ENCODE measurements at places on chromosomes 4 and X. TPM values are rescaled to one million over a fixed set of nuclear protein-coding genes. Genes with fewer than 3 reads are reported as not detected.

The COX7B2 gene
- not detected for total RNA-seq

The BLOC1S4 gene
- total RNA-seq, result 19.9 TPM

DNA sequence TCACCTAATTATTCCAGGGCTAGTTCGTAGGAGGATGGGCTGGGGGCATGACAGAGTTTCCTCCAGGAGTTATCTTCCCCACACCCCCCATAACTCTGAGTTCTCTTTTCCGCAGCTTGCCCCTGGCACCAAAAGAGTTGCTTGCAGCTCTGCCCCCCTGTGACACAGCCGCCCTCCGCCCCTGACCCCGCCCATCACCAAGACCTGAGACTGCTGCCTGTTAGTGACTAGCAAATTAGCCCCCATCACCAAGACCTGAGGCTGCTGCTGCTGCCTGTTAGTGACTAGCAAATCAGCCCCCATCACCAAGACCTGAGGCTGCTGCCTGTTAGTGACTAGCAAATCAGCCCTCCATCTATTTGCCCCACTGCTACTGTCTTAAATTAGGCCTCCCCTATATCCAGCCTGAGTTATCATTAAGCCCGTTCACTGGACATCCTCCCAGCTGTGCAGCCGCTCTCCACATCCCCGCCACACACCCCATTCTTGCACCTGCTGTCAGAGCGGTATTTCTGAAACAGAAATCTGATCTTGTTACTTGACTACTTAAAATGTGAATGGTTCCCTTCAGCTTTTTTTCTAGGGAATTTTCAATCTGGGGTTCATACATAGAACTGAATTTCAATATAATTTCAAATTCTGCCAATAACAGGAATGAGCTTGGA, 1.5 kb upstream of the PAPSS1 start:
- H3K36me3 ChIP-seq, result 0 out of 2 replicates have a peak, but pooled peaks cover 3% of the 10 kb centered on the region
- H3K4me3 ChIP-seq, result no peak overlapping the region
- no peak overlapping the region for H3K27ac ChIP-seq
- DNase-seq, result no peak

DNA sequence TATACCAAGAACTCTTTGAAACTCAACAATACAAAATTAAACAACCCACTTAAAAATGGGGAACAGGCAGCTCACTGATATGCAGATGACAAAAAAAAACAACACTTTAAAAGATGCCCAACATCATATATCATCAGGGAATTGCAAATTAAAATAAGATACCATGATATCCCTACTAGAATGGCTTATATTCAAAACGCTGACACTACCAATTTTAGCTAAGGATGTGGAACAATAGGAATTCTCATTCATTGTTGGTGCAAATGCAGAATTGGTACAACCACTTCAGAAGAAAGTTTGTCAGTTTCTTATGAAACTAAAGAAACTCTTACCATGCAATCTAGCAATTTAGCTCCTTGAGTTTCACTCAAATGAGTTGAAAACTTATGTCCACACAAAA, 259.0 kb upstream of the HS3ST1 start:
- no peak overlapping the region for H3K4me3 ChIP-seq
- DNase-seq, result no peak
- H3K27ac ChIP-seq, result no peak overlapping the region
- H3K27me3 ChIP-seq, result no peaks in the 10 kb centered on the region
- peaks cover 11% of the 10 kb centered on the region for H3K4me1 ChIP-seq

- H3K4me1 ChIP-seq, result peaks cover 6% of the 10 kb centered on the region
- no peak overlapping the region for H3K4me3 ChIP-seq
- peak; percentile 37 for DNase-seq
Observed at GRCh38 chr4:183838987-183839712, 66.0 kb upstream of the STOX2 start.

The RTL9 gene
- total RNA-seq, result 0.29 TPM

- no peaks in the 10 kb centered on the region for H3K36me3 ChIP-seq
- H3K4me1 ChIP-seq, result peaks cover 4% of the 10 kb centered on the region
- no peak overlapping the region for H3K4me3 ChIP-seq
- no peaks in the 10 kb centered on the region for H3K27me3 ChIP-seq
- no peak for DNase-seq
- H3K27ac ChIP-seq, result no peak overlapping the region
Observed at GRCh38 chrX:110044346-110045249, 41.7 kb downstream of the TMEM164 start.

DNA sequence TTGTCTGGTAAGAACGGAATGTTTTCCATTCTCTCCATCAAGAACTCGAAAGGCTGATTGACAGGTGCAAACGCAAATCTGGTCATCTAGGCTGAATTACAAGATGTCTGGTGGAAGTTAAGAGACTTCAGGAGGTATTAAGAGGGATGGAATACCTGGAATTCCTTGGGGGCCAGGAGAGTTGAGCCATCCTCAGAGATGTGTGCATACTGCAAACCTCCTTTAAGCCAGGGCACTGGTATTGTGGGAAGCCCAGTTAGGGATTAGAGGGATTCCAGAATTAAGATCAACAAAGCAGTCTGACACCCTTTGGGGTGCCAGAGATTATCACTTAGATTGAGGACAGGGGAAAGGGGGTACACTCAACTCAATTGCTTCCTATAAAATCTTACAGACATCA, 151.4 kb downstream of the VCX3A start:
- no peaks in the 10 kb centered on the region for H3K36me3 ChIP-seq
- no peak overlapping the region for H3K4me3 ChIP-seq
- no peaks in the 10 kb centered on the region for H3K27me3 ChIP-seq
- no peak overlapping the region for H3K27ac ChIP-seq
- no peaks in the 10 kb centered on the region for H3K4me1 ChIP-seq

The MAB21L2 gene
- not detected for total RNA-seq

The CXCL10 gene
- 0.81 TPM for total RNA-seq

GRCh38 chr4:94722748-94723147, 35.0 kb upstream of the BMPR1B start:
- no peak overlapping the region for H3K27ac ChIP-seq
- no peaks in the 10 kb centered on the region for H3K27me3 ChIP-seq
- H3K4me1 ChIP-seq, result no peaks in the 10 kb centered on the region
- H3K4me3 ChIP-seq, result no peak overlapping the region
- no peaks in the 10 kb centered on the region for H3K36me3 ChIP-seq

Data from PC-3 (cell line).